ENCODE measurements at places on chromosomes 16 and 17. TPM values are rescaled to one million over a fixed set of nuclear protein-coding genes. Genes with fewer than 3 reads are reported as not detected.

The HOXB7 gene
- 3.0 TPM for polyA plus RNA-seq

- no peak for DNase-seq
Observed at GRCh38 chr16:88610909-88611812, 27.2 kb upstream of the IL17C start.

DNA sequence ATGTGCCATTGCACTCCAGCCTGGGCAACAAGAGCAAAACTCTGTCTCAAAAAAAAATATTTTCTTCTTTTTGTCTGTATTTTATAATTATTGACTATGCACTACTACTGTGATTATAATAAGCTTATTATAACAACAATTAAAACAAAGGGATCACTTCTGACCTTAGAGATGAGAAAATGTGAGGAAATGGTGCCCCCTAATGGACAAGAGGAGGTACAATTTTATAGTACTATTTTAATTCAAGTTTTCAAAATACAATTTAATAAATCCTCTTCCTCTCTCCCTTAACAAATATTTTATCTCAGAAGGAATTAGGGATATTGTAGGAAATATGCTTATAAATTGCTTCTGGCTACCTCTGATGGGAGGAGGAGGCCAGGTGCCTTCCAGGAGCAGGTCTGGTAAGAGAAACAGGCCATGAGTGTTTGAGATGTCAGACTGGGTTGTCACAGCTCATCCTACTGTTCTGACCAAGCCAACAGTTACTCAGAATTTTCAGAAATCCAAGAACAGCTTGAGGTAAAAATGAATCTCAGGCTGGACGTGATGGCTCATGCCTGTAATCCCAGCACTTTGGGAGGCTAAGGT, 14.0 kb downstream of the VPS53 start:
- no peak for DNase-seq

DNA sequence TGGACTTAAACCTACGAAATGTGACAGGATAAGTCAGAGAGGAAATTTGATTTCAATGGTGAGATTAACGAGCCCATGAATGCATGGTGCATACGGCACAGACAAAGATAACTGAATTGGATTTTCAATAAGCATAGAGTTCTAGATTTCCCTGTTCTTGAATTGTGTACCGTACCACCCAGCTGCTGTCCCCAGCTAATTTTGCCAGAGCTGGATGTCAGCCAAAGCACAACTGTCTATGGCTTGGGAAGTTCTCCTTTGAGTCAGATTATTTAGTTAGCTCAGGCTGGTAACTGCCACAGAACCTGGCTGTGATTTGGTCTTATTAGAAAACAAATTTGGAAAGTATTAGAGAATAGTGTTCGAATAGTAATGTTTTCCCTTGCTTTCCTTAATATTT, 143.1 kb downstream of the CDH13 start:
- no peak for DNase-seq

The MRPL38 gene
- 68.7 TPM for polyA plus RNA-seq

- DNase-seq = no peak
Observed at GRCh38 chr17:32564325-32564724, 77.5 kb downstream of the CDK5R1 start.

DNA sequence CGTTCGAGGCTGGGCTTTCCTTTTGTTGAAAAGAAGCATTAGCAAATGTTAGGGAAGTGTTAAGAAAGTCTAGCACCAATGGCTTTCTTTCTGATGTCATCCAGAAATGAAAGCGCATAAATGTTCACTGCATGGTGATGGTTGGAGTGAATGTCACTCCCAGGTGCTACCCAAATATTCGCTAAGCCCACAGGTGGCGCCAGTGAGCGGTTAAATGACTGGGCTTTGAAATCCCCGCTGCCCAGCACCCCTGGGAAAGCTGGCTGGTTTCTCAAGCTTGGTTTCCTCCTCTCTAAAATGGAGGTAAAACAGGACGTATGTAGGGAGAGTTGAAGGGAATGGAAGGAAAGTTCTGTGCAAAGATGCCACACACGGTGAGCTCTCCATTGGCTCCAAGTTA, 104.4 kb downstream of the IRX5 start:
- no peak for DNase-seq

The GAST gene
- not detected for polyA plus RNA-seq

The TSNAXIP1 gene
- 2.0 TPM for polyA plus RNA-seq

DNA sequence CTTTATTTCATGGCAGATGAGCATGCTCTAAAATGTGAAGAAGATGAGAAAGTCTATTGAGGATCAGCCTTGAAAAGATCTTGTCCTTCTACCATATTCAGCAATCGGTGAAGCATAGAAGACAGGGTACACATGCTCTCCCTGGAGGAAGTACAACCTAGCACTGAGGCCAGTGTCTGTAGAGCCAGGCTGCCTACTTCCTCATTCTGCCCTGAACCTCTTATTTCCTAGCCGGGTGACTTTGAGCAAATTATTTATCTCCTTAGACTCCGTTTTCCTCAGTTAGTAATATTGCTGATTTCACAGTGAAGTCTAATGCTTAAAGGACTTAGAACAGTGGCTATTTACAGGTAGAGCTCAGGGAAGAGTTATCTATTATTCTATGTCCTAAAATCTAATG, 58.4 kb downstream of the TMEM100 start:
- no peak for DNase-seq
